NCI-H510A treated with DMSO at 0.1 percent for 48 hours (cell line): ENCODE measurements at places on chromosomes 12 and 14.

GRCh38 chr14:104999361-104999760 lies 13.8 kb downstream of the CLBA1 start:
- DNase-seq, result no peak

DNA sequence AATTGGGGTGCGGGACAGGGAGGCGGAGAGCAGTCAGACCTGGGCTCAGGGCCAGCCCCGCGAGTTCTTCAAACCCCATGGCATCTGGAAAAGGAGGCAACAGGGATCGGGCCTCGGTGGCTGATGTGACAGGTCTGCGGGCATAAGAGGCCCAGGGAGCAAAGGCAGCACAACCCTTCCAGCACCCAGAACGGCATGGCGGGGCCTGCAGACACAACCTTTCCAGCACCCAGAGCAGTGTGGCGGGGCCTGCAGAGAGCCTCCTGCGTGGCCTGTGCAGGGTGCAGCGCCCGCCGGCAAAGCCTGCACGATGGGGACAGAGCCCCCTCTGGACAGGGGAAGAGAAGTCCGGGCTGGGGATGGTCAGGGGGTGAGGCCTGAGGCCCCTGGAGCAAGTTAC lies 26.2 kb upstream of the TRAF3 start:
- no peak for DNase-seq

DNA sequence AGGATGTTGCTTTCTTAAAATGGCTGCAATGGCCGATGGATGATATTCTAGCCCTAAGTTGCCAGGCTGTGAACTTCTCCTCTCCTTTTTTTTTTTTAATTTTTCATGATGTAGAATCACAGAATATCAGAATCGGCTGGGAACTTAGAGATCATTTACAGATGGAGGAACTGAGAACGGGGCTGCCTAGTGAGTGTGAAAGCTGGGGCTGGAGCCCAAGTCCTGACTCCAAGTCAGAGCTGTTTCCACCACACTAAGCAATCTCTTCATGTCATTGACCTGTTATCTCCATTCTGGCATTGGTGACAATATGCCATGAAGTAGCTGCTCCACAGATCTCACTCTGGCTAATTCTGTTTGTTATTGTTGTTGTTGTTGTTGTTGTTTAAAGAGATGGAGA lies 121.7 kb downstream of the SLC38A1 start:
- no peak for DNase-seq

DNA sequence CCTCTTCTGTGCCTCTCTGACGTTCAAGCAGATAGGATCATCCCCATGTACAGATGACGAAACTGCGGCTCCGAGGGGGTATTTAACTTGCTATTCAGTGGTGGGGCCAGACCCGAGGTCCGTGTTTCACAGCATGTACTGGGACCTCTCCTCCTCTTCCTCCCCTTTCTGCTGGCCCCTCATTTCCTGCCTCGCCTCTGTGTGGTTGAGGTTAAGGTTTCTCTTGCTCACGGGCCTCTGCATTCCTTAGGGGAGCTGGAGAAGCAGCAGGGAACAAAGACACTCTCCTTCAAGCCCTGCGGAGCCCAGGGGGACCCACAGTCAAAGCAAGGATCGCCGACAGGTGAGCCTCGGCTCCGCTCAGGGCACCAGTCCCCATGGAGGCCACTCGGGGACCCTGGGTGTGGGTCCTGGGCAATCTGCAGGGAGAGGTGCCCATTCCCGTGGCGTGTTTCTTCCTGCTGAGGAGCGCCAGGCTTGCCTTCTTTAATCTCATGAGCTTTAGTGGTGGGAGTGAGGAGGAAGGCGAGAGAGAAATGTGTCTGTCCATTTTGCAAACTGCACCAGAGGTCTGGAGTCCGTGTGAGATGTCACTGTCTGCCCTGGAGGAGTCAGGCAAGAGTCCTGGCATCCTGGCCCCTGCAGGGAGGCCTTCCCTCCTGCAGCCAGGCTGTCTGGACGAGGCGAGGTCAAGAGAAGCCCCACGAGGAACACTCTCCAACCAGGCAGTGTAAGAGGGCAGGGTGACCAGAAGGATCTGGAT lies 45.0 kb downstream of the SLC6A12 start:
- DNase-seq, result no peak

DNA sequence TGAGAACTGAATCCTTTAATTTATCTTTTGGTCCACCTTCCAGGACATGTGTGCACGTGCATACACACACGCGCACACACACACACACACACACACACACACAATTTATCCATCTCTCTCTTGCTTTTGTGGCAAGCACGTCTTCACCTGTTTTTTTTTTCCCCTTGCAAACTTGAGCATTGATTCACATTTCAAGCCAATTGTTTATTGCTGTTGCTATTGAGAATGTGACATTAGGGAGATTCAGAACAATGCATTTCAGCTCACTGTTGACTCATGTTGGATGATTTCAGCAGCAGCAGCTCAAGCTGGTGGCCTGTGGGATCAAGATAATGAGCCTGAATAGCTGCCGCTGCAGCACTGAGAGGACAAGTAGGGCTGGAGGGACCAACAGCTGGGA lies 128.9 kb downstream of the SNAPC1 start:
- DNase-seq, result no peak

DNA sequence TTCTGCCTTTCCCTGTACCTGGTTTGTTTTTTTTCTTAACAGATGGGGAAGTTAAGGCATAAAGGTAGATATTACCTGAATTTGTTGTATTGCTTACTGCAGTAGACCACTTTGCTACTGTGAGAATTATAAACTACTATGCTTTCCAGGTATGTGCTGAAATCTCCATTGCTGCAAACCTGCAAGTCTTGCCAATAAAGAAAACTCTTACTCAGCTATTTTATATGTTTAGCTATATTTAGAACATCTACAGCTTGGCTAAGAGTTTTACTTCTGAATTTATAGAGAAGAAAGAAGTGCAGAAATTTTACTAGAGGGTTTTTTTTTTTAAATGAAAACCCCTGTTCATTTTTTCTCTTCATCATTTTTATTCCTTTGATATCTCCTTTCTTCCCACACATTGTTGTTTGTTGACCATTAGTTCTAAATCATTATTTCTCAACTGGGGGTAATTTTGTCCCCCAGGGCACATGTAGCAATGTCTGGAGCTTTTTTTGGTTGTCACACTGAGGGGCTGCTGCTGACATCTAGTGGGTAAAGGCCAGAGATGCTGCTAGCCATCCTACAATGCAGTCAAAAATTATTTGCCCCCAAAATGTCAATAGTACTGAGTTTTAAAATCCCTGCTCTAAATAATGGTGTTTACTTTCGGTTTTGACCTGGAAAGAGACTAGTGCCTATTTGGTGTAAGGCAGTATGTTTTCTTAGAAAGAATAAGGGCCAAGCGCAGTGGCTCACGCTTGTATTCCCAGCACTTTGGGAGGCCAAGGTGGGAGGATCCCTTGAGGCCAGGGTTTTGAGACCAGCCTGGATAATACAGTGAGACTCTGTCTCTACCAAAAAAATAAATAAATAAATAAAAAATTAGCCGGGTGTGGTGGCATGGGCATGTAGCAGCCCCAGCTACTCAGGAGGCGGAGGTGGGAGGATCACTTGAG lies 48.6 kb downstream of the PCNX1 start:
- DNase-seq, result no peak

GRCh38 chr14:79695307-79695706 lies 516.0 kb downstream of the DIO2 start:
- DNase-seq, result no peak

- no peak for DNase-seq
Measured at GRCh38 chr12:73221836-73222235, 949.7 kb downstream of the TRHDE start.

- DNase-seq, result no peak
Measured at GRCh38 chr12:131091976-131092691, 138.4 kb downstream of the ADGRD1 start.

- DNase-seq, result no peak
Measured at GRCh38 chr12:1928439-1929121, 10.1 kb upstream of the CACNA2D4 start.

- DNase-seq, result no peak
Measured at GRCh38 chr12:52006726-52007157, at the start of gene TAMALIN. Gene TAMALIN (plus strand): TSS chr12:52006946. CDS start chr12:52007020, 74 bp downstream.

DNA sequence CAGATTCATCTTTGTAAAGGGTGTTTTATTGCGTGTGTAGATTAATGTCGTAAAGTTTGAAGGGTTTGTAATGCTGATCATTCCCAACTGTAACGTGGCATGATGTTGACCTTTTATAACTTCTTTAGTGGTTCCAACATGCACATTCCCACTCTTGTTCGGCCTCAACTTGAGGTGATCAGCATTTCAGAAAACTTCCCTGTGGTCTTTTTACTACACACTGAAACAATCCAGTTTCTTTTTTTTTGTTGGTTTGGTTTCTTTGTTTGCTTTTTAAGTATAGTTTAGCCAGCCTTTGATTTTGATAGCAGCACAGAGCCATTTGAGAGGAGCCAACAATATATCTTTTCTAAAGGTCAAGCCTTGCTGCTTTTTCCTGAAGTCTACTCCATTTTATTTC lies 22.8 kb downstream of the UTP20 start:
- no peak for DNase-seq

DNA sequence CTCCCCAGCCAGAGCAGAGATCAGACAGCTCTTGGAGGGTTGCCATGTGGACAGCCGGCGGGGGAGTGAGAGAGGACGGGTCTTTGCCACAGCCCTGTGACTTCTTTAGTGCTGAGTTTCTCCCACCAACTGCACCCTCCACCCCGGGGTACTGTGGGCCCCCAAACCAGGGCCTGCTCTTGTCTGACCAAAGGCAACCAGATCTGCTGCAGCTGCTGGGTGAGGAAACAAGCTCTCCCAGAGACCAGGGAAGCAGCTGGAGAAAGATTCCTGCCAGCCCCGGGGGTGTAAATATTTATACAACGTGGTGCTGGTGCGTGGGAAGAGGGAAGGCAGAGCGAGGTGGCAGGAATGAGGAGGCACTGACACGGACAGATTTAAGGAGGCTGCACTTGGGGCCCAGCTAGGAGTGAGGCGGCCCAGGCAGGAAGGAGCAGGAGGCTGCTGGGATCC lies 14.3 kb upstream of the ZFP36L1 start:
- no peak for DNase-seq

DNA sequence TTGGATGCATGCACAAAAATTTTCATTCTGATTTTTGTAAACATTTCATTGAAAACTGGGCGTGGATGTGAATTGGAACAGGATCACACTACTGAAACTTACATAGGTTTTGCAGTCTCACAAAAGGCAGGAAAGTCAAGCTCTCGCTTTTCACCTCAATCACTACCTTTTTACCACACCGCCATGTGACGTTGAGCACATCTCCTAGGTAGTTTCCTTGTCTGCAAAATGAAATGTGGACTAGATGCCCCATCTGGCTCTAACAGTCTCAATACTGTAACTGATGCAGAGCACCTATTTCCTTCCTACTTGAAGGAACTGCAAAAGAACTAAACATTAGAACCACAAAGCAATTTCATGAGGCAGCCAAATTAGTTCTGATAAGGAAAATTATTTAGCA lies 4.4 kb upstream of the YY1 start:
- DNase-seq, result no peak

- no peak for DNase-seq
Measured at GRCh38 chr14:106200541-106201315, 674.3 kb downstream of the TMEM121 start.

DNA sequence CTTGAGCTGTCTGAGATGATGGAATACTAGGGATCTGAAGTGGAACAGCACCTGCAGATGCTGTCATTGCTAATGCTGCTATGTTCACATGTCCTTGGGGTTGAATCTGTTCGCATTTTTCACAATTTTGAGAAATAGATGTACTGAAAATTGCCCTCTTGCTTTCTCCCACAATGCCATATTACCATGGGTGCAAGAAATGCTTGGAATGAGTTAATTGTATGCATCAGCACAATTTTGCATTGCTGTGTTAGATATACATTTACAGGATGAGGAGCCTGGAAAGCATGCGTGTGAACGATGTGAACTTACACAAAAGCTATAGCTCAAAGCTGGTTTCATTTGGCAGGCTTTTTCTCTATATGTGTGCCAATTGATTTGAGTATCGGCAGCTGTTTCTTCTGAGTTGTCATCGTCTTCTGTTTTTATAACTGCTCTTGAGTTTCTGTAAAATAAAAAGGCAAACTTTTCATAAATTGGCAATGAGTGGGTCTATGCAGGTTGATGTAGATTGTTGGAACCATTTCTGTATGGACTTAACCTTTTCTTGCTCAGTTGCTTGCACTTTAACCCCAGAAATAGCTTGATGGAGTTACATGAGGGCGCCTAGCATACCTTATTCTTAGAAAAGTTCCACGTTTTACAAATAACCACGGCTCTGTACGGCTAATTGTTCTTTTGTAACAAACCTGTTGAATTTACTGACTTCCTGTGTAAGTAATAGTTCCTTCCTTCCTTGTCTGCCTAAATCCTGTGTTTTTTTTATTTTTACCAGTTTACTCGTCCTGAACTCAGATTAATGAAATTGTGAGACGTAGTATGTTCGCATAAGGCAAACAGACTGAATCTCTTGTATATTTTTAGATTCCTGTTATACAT lies 105.9 kb downstream of the FGD4 start:
- no peak for DNase-seq

DNA sequence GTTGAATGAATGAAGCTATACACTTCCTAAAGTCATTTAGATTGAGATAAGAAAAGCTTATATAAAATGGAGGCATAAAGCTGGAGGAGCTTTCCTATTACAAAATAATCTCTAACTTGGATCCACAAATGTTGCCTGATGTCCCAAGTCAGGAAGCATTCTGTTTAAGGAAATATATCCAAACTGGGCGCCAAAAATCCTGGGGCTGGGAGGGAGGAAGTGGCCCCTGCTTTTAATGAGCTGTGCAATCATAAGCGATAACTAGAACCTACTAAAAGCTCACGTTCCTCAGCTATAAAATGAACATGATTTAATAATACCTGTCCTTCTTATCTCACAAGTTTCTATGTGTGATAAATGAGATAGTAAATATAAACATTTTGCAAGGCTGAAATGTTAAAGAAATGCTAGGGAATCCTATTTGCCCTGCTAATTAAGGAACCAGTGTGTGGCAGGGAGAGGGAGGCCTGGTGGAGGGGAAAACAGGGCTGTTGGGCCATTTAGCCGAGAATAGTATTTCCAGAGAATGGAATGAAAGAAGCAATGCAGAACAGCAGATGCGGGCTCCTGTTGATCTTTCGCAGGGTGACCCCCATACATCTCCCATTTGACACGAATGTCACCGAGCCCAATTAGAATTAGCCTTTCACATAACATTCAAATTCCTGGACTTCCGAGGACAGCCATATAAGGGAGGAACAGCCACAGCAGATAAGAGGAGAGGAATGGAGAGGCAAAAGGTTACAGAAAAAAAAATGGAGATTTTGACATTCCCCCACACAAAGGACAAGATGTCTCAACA lies 25.9 kb downstream of the DUSP6 start:
- no peak for DNase-seq

GRCh38 chr14:68658943-68659931 lies 133.6 kb downstream of the ZFP36L1 start:
- no peak for DNase-seq

- DNase-seq, result no peak
Measured at GRCh38 chr12:111361717-111362576, 6.9 kb downstream of the PHETA1 start.
